ENCODE measurements at places on chromosomes 11 and 22.
A peak's percentile ranks its signal among the peaks of the same experiment; 100 is the strongest.

- no peak for DNase-seq
Measured at GRCh38 chr11:30853439-30853838, 267.3 kb upstream of the MPPED2 start.

GRCh38 chr11:28760676-28761390 is 652.6 kb downstream of the METTL15 start:
- peak; percentile 51 for DNase-seq

DNA sequence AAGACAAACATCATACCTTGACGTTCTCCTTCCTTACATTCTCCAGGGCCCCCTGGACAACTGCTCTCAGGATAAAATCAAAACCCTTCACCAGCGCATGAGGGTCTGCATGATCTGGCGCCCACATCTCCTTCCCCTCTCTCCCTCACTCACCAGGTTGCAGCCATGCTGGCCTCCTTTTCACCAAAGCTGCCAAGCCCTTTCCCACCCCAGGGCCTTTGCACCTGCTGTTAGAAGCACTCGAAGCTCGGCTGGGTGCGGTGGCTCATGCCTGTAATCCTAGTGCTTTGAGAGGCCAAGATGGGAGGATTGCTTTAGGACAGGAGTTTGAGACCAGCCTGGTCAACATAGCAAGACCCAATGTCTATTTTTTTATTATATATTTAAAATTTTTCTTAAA is 56.1 kb upstream of the NUP50 start:
- DNase-seq, result no peak

- peak; percentile 34 for DNase-seq
Measured at GRCh38 chr11:63023841-63024648, 8.4 kb upstream of the SLC22A8 start.

GRCh38 chr11:63907808-63908530 is 9.0 kb downstream of the RCOR2 start:
- no peak for DNase-seq

DNA sequence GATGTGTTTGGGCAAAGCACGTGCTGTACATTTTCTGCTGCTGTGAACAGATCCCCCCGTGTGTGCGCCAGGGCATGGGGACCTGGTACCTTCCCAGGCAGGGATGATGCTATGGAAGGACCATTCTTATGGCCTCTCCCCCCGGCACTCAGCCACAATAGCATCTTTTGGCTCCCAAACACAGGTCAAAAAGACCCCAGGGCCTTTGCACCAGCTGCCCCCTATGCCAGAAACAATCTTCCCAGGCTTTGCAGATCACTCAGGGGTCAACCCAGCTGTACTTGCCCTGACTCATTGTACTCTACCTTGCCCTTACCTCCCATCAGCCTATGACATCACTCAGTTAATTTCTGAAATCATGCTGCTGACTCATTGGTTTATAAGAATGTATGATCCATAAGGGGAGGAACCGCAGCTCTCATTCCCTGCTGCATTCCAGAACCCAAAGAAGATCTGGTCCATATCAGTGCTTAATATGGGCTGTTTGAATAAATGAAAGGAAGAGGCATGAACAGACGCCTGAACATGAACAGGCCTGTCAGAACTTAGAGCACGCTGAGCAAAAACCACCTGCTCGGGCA is 100.7 kb downstream of the CELSR1 start:
- no peak for DNase-seq

- no peak for DNase-seq
Measured at GRCh38 chr11:11284481-11284880, 68.6 kb downstream of the CSNK2A3 start.

GRCh38 chr11:117421041-117421440 is 93.4 kb downstream of the CEP164 start:
- no peak for DNase-seq

GRCh38 chr11:104369761-104370160 is 205.8 kb upstream of the PDGFD start:
- no peak for DNase-seq

- DNase-seq, result no peak
Measured at GRCh38 chr11:81707881-81708280, 1025.8 kb downstream of the FAM181B start.

DNA sequence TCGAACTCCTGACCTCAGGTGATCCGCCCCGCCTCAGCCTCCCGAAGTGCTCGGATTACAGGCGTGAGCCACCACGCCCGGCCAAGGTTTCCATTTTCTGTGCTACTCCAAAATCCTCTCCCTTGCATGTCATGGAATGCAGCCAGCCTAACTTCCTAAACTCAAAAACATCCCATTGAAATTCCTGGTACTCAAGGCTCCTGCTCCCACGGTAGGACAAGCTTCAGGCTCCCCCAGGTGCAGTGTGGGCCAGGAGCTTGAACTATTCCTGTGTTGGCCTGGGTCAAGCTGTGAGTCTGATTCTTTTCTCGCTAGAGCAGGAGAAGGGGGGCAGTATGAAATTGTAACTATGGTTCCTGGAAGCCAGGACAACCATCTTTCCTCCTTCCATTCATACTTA is 97.1 kb downstream of the RPL27A start:
- DNase-seq, result no peak

- no peak for DNase-seq
Measured at GRCh38 chr11:6025056-6025455, 5.5 kb downstream of the OR56A1 start.

DNA sequence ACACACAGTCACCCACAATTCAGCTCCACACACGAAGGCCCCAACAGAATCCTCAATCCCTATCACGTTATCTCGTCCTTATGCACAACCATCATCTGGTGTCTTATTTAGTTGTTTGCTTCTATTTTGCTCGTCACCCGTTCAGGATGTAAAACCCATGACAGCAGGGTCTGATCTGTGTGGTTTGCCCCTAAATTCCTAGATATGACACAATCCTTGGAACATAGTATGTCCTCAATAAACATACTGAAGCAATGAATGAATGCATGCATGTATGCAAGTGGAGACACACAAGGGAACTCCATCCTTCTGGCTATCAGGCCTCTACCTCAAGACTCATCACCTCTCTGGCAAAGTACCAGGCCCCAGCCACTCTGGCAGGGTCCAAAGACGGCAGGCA is 20.2 kb downstream of the STARD10 start:
- no peak for DNase-seq

DNA sequence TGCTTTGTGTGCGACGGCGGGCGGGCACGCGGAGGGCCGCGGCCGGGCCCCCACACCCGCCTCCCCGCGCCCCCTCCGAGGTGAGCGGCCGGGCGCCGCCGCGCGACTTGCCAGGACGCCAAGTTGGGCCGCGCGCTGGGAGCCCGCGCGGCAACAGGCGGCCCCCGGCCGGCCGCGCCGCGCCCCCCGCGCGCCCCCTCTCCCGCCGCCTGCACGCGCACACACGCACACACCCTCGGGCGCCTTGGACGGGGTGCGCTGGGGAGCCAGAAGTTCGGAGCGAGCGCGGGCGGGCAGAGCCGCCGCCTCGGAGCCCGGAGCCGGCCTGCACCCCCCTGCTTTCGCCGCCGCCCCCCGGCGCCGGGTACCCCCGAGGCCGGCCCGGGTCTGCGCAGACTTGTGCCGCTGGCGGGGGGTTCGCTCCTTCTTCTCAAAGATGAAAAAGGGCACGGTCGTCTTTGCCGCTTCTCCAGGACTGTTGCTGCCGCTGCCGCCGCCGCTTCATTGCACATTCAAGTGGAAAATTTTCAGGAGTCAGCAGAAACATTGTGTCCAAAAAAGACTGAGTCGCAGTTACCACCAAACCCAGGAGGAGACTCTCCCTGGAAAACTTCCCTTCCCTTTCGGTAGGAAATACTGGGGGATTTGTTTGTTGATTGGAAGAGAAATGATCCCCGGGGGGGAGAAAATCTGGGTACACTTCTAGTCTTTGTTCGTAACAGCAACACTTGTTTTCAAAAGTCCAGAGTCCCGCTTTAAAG is 895 bp downstream of the TEAD1 start:
- DNase-seq, result peak; percentile 29

Data from DMS153 (cell line).